Neuronal stem cell (in vitro differentiated cells): ENCODE measurements at places on chromosomes 5 and 9.

DNA sequence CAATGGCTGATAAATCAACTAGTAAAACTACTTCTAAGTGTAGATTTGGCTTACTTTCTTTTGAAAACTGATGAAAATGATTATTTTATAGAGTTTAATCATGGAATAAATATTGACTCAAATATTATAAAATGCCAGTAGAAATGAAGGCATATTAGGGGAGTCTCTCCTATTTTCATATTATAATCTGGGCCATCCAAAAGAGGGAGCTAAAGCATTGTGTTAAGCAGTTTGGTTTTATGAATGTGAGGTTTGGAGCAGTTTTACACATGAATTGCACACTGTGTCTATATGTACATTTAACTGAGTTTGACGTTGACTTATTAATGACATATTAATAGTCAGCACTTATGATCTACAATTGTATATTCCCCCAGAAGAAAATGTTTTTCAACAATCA is 17.4 kb downstream of the CDH9 start:
- no peak for DNase-seq

- peak; percentile 50 for DNase-seq
Observed at GRCh38 chr5:94893412-94894135, 275.1 kb downstream of the SLF1 start.

DNA sequence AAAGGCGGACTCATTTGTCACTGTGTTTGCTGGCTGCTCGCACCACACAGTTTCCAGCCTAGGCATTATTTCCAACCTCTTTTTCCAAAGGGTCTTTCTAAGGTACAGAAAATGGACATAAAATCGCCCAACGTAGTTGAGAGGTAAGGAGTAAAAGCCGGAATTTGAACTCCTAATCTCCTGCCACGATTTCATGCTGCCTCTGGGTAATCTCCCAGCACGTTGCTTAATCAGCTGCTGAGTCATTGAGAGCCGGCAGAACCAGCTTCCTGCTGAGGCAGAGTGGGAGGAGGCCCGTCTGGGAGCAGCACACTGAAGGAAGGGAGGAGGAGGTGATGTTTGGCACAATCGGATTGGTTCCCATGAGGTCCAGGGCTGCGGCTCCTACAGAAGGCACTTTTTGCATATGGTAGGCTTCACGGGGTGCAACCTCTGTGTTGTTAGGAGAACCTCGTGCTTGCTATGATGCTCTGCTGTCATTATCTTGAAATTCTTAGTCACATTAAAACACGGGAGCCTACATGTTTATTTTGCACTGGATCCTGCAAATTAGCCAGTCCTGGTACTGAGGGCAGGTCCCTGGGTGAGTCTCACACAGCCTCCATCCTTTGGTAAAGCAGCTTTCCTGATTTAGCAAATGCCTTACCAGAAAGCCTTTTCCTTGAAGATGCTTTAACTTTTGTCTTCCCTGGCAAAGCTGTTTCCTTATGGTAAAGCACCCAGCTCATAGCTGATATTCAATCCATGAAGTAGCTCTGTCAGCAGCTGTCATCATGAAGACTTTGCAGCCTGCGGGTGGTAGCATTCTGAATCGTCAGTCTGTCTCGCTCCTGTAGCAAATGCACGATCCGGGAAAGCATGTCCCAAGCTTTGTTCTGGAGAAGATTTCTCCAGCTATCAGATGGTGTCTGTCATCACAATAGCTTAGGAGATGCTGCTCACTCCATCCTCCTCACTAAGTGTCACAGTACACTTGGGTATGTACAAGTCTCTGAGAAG is 191.6 kb upstream of the MSX2 start:
- DNase-seq, result peak; percentile 55

DNA sequence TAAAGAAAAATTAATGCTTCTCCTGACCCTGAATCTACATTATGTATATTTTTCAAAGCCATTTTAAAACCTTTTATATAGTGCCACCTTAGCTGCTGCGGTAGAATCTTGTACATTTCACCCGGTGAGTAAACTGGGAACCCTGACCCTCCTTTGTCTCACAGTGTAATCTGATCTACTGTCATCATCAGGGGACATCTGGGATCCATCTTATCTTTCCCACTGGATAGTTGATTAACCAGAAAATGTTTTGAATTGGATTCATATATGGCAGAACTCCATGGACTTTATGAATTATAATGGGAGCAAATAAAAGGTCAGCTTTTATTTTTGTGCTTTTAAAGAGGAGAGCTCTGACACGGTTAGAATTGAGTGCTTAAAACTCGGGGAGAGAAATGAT is 95.0 kb downstream of the ADAMTSL1 start:
- DNase-seq, result no peak
